ENCODE measurements at places on chromosomes 6 and 20.

GRCh38 chr6:3263096-3263495 lies 4.3 kb downstream of the PSMG4 start:
- DNase-seq: no peak

GRCh38 chr20:31919410-31920155 lies 32.3 kb downstream of the PDRG1 start:
- DNase-seq: no peak

GRCh38 chr20:39886650-39887190 lies 802.3 kb downstream of the MAFB start:
- DNase-seq: no peak

DNA sequence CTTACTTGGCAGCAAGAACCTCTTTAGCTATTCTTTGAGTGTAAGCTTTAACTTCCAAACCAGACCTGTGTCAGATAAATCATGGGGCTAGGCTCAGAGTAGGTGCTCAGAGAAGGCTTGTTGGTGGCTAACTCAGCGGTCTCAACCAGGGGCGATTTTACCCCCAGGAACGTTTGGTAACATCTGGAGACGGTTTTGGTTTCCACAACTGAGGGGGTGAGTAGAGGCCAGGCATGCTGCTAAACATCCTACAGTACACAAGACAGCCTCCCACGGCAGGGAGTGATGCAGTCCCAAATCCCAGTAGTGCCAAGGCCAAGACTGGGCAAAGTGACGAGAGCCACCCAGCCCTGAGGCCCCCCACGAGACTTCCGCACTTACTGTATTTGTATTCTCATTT lies 59.2 kb downstream of the RAB44 start:
- DNase-seq: no peak

- no peak for DNase-seq
Observed at GRCh38 chr20:32440758-32441078, 82.6 kb downstream of the ASXL1 start.

- no peak for DNase-seq
Observed at GRCh38 chr6:147691446-147691845, 183.0 kb downstream of the SAMD5 start.
